Thyroid gland (tissue), 4 donors: ENCODE measurements at places on chromosomes 7 and 10.
A peak's percentile ranks its signal among the peaks of the same experiment; 100 is the strongest.

DNA sequence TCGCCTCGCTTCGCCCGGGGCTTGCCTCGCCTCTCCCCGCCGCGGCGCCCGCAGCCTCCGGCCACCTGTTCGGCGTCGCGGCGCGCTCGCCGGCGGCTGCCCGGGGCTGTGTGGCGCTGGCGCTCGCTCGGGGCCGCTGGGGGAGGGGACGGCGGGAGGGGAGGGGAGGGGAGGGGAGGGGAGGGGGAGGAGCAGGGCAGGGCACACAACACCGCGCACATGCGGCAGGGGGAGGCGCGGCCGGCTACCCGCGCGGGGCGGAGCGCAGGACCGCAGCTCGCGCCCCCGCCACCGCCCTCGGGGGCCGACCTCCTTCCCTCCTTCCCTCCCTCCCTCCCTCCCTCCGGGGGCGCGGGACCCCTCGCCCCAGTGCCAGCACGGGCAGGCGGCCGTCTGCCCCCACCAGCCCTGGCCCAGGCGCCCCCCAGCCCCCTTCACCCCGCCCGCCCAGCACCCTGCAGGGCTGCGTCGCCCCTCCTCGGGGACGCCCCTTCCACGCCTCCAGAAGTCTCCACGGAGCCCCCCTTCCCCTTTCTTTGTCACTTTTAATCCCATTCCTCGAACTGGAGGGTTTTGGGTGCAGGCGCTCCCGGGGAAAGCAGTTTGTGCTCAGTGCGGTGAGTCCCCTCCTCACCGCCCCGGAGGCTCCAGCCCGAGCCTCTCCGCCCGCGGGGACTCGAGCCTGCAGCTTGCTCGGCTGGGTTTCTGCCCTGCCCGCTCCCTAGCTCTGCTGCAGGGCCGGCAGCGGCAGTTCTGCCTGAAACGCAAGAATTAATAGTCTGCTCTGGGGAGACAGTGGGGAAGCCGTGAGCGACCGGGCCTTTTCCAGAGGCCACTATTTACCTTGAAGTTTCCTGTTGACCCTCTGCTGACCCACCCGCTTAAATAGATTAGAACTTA, at the start of gene PARD3:
TSS of gene PARD3 (minus strand) at position 112 of the 900 bp plus-strand sequence. CDS start 301 bp downstream, outside the sequence.
- DNase-seq: peak; percentile 75

DNA sequence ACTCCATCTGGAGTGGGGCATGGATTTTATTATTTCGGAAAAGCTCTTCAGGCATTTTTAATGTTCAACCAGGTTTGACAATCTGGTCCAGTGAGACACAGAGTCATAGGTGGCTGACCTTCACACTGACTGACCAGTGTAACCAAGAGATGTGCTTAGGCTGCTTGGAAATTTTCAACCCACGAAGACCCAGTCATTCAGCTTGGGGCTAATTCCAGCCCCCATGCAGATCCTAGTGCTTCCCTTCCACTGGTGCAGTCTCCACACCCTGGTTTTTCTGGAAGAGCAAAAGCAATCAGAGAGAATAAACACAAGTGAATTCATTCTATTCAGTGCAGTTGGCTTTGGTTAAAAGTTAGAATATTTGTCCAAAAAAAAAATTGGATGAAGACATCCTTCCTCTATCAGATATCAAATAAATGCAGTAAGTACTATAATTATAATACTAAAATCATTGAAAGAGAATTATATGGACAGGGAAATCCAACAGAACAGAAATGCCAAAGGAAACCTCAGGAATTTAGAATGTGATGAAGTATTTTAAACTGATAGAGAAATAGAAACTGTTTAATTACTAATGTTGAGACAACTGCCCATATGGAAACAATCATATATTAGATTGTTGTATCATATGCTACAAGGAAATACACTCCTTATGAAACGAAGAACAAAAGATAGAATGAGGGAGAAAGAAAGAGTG, 178.0 kb downstream of the NPSR1 start:
- no peak for DNase-seq

GRCh38 chr10:10133281-10133680, 884.4 kb upstream of the CELF2 start:
- DNase-seq: no peak

DNA sequence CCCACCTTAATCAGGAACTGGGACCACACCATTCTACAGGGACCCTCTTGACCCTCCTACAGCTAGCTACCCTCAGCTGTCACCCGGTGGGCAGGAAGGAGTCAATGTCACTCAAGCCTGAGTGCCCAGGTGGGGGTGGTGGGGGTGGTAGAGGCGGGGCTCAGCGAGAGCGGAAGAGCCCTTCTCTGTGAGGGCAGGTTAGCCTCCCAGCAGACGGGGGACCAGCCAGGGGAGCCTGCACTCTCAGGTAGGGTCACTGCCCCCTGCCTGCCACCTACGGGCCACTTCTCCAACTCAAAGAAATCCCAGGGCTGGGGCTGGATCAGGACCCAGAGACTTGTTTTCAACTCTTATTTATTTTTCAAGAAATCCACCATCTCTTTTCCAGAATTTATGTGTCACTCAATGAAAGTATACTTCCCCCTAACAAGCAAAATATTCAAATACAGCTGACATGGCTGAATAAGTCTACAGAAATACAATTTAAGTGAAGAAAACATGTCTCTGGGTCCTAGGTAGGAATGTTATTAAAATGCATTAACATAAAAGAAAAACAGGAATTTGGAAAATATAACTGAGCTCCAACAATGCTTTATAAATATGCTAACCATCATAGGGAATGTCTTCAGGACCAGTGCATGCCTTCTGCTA, 63.4 kb upstream of the DDC start:
- DNase-seq: no peak

GRCh38 chr10:30384051-30384674, 35.1 kb upstream of the MTPAP start:
- no peak for DNase-seq
